Endothelial cell of umbilical vein (primary cell): ENCODE measurements at places on chromosomes 7 and 10. TPM values are rescaled to one million over a fixed set of nuclear protein-coding genes. Genes with fewer than 3 reads are reported as not detected.

MMP21 gene
- total RNA-seq, result not detected in 2 replicates

HMX2 gene
- total RNA-seq, result not detected in 2 replicates

STK32C gene
- 9.5 and 14.1 TPM in 2 replicates for total RNA-seq

LRWD1 gene
- 22.7 and 25.3 TPM in 2 replicates for total RNA-seq

CALML5 gene
- not detected in 2 replicates for total RNA-seq

HOXA4 gene
- 7.5 and 8.1 TPM in 2 replicates for total RNA-seq

VGF gene
- not detected in 2 replicates for total RNA-seq

TBC1D12 gene
- 7.1 and 7.3 TPM in 2 replicates for total RNA-seq

C7orf57 gene
- total RNA-seq, result not detected in 2 replicates

NKX2-3 gene
- not detected in 2 replicates for total RNA-seq

MYO1G gene
- total RNA-seq, result 0.11 and 0.12 TPM in 2 replicates

FAM237B gene
- total RNA-seq, result not detected in 2 replicates

PAPSS2 gene
- total RNA-seq, result 82.6 and 93.2 TPM in 2 replicates

DHX32 gene
- 29.6 and 31.9 TPM in 2 replicates for total RNA-seq
